ENCODE measurements at places on chromosomes 2 and 18.
A peak's percentile ranks its signal among the peaks of the same experiment; 100 is the strongest.

GRCh38 chr2:107428781-107429180 lies 397.9 kb upstream of the RGPD4 start:
- DNase-seq, result no peak

GRCh38 chr2:8116661-8117060 lies 565.2 kb upstream of the ID2 start:
- DNase-seq, result no peak

- no peak for DNase-seq
Observed at GRCh38 chr2:200348897-200349563, 42.5 kb downstream of the SPATS2L start.

GRCh38 chr2:12797815-12798214 lies 81.1 kb downstream of the TRIB2 start:
- no peak for DNase-seq

DNA sequence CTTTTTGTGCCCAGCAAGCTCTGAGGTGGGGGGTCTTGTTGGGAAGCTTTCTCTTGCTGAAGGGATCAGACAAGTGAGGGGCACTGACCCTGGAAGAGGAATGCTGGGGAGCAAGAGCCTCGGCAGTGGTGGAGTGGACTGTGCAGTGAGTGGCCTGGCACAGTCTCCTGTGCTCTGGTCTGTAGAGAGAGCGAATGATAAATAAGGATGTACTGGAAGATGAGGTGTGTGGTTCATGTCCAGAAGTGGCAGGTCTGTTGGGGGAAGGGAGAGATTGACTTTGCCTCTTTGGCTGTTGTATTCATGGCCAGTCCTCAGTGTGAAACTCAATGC lies 5.3 kb upstream of the SLC20A1 start:
- DNase-seq, result no peak

DNA sequence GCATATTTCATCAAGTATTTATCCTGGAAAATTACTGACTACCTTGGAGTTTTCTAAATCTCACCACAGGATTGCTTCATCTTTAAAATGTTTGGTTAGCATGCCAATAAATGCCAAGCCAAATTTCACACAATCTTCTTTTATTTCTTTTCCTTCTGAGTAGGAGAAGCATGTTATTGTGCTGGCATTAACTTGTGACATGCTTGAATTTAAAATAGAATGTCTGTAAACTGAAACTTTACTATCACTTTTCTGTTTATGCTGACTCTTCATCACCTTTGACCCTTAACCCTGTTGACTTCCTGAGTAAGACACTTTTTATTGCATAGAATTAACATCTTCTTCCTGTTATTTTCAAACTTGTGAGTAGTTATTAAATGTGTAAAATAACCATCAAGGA lies 56.2 kb upstream of the LRRTM4 start:
- peak; percentile 63 for DNase-seq

GRCh38 chr2:193561054-193561453 lies 1366.3 kb upstream of the TMEFF2 start:
- DNase-seq, result no peak

DNA sequence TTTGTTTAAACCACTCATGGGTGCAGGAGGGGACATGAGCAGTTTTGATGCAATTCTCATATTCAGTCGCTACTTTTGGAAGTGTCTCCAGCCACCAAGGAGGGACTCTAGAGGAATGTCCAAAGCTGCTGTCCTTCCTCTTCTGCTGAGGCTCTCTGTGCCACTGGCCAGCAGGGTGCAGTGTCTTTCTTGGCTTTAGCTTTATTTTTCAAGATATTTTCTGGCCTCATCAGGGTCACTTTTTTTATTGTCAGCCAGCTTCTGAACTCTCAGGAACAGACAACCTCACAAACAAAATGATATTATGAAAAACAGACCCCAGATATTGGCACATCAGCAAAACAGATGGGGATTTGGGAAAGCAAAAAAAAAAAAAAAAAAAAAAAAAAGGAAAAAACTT lies 289.3 kb upstream of the ZSWIM2 start:
- DNase-seq, result peak; percentile 1

DNA sequence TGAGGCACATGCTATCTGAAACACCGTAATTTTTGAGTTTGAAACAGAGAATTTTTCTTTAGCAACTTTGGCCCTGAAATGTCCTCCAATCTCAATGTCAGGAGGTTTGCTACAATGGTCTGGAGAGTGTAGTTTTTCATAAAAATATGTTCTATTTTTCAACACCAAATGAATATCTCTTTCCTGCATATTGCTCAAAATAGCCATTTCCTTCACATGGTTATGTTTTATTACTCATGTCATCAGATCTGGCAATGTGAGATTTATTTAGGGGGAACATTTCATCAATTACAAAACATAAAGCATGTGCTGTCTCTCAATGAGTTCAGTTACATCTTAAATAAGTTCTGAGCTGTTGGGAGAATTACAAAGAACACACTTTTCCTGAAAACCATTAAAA lies 871.9 kb upstream of the FSHR start:
- DNase-seq, result no peak

GRCh38 chr18:3619222-3619621 lies 169.2 kb downstream of the TGIF1 start:
- DNase-seq, result no peak

GRCh38 chr2:53104263-53104662 lies 663.3 kb upstream of the CHAC2 start:
- peak; percentile 65 for DNase-seq

DNA sequence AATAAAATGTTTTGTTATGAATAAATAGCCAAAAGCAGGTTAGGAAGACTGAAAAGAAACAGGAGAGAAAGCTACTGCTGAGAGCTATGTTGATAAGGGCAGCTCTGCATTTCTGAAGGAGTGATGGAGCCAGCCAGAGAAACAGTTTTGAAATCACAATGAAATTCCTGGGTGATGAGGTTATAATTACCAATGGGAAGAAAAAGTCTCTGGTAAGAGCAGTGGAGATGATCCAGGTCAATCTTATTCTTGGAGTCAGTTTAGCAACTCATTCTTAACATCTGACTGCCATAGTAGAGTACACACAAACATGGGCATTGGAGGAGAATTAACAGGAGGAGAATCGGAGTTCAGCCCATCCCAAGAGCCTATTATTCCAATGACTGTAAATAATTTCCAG lies 2.4 kb downstream of the ALKAL2 start:
- no peak for DNase-seq

GRCh38 chr18:64710105-64710861 lies 561.4 kb upstream of the LINC00305 start:
- no peak for DNase-seq

GRCh38 chr2:214881647-214882202 lies 72.2 kb upstream of the BARD1 start:
- DNase-seq, result no peak

DNA sequence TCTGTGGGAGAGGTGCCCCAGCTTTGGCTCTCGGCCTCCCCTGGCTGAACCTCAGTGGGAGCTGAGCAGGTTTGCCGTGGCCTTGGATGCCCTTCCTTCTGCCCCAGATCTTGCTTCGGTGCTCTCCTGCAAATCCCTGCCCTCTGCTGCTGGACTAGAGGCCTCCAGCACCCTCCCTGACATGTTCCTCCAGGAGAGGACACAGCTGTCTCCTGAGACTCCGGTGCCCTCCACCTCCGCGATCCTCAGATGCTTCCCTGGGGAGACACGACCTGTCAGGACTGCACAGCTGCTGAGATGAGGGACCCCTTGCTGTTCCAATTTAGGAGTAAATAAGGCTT lies 7.3 kb upstream of the NT5DC4 start:
- no peak for DNase-seq

DNA sequence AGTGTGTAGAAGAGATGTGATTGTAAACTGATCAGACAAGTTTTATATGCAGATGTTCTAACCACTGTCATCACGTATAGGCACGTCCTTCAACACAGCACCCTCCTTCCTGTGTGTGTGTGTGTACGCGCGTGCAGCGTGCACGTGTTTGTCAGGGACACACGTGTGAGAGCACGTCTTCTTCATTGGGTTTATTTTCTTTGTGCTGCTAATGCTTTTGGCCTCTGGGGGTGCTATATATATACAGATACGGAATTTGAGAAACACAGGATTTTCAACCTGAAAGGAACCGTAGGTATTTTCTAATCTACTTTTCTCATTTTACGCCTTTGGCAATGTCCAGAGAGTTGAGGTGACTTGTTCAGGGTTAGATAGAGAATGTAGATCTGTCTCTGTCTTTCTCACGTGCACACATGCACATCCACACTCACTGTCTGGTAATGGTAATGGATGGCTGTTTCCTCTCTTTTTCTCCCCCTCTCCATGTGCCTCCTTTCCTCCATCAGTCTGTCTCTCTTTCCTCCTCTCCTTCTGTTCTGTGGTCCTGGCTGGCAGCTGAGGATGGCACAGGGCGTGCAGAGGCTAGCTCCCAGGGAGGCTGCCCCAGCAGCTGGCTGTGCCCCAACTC lies 13.4 kb upstream of the CELF4 start:
- DNase-seq, result peak; percentile 10

DNA sequence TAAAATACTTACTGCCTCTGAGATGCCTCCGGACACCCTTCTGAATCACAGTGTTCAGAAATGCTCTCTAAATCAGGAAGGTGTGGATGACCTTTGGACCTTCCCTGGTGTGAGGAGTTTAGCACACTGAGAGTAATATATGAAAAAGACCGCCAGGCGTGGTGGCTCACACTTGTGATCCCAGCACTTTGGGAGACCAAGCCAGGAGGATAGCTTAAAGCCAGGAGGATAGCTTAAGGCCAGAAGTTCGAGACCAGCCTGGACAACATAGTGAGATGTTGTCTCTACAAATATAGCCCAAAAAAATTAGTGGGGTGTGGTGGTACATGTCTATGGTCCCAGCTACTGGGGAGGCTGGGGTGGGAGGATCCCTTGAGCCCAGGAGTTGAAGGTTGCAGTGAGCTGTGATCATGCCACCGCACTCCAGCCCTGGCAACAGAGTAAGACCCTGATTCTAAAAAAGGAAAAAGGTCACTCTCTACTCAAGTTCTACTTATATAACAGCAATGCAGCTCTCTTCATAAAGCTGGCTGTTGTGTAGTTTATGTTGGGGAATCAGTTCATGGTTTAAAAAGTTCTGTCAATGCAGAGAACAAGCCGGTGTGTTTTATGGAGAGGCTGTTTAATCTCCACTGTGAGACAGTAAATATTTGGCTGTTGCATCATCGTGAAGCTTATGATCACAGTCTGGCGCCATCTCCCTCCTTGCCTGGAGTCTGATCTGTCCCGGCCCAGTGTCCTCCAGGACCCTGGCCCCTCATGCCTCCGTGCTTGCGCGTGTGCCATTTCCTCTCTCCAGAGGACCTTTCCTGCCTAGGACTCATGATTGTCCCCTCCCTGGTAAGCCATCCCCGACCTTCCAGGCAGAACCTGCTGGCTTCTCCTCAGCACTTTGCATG lies 184.5 kb downstream of the FAM210A start:
- no peak for DNase-seq

DNA sequence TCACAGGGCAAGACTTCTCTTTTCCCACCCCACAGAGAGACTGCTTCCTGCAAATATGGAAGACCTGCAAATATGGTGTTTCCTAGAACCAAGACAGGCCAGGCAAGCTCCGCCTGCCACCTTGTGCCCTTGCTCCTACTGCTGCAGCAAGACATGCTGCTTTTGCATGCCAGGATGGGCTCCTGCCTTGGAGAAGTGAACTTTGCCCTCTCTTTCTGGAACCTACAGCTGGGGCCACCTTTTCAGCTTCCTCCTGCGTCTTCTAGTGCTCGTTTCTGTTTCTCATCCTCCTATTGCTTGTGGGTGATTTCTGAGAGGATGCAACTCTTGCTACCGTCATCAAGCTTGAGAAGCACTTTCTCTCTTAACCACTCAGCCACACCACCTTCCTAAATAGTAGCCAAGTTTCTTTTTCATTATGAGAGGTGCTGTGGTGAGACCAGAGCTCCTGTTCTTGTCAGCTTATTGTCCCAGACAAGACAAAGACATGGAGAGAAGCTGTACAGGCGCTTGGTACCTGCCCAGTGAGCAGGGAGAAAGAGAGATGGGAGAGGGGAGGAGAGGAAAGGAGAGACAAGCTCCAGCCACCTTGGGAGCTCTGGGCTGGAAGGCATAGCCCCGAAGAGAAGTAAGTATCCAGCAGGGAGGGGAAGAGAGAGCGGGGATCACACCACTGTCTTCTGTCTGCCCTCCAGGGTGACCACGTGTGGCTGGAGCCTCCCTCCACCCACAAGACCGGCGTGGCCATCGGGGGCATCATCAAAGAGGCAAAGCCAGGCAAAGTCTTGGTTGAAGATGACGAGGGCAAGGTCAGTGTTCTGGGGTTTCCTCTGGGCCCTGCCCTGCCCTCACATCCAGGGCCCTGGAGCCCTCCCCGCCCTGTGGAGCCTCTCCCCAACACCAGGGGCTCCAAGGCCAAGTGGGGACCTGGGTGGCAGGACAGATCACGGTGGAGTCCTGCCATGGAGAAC lies 28.3 kb downstream of the MYO7B start:
- DNase-seq, result no peak

GRCh38 chr2:102103992-102104871 lies 38.3 kb upstream of the IL1R1 start:
- no peak for DNase-seq

- DNase-seq, result no peak
Observed at GRCh38 chr2:199136242-199136641, 321.5 kb downstream of the SATB2 start.

GRCh38 chr2:27809761-27810241 lies 38.3 kb downstream of the MRPL33 start:
- peak; percentile 19 for DNase-seq

DNA sequence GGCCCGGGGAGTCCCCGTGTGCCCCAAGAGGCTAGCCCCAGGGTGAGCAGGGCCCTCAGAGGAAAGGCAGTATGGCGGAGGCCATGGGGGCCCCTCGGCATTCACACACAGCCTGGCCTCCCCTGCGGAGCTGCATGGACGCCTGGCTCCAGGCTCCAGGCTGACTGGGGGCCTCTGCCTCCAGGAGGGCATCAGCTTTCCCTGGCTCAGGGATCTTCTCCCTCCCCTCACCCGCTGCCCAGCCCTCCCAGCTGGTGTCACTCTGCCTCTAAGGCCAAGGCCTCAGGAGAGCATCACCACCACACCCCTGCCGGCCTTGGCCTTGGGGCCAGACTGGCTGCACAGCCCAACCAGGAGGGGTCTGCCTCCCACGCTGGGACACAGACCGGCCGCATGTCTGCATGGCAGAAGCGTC lies 16.9 kb upstream of the FAHD2A start:
- no peak for DNase-seq

GRCh38 chr2:153488072-153488471 lies 9.5 kb upstream of the RPRM start:
- DNase-seq, result no peak

All from COLO829 (cell line).